Fibroblast of skin of abdomen (primary cell): ENCODE measurements at places on chromosomes 12 and 14.

GRCh38 chr12:32270818-32271710 lies 128.3 kb upstream of the FGD4 start:
- peak; percentile 48 for DNase-seq

- no peak for DNase-seq
Measured at GRCh38 chr12:128476266-128476665, 209.3 kb downstream of the TMEM132C start.

GRCh38 chr12:95182868-95183415 lies 34.3 kb downstream of the FGD6 start:
- DNase-seq = peak; percentile 80

DNA sequence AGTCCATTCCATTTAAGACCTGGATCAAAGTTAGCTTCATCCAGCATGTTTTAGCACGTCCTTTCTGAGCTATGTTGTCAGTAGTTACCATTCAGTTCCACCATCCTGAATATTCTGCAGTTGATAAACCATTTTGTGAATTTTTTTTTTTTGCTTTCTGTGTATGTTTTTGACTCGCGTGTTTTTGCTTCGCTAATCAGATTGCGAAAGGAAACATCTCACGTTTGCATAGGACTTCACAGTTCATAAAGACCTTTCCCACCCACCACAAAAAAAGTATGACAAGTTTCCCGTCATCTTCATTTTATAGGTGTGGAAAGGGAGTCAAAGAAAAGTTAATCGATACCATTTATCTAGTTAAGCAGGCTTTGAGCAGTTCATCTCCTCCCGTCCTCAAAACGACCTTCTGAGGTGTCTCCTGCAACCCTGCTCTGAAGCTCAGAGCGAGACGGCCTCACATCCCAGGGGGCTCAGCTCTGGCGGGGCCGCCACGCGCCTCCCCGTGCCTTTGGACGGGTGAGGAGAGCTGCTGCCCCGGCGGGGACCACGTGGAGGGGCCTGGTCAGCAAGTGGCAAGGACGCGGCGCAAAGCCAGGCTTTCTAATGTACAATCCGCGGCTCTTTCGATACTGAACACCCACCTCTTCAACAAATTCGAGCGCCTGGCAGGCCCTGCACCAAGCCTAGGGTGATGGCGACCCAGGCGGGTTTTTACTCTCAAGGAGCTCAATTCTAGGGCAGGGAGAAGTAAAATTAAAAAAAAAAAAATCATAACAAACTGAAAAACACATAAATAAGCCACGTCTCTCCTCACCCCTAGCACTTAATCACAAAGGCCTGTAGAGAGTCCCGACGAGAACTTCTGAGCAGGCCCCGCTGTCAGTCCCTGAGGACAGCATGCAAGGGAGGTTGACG lies 988 bp upstream of the TMEM263 start:
- DNase-seq = peak; percentile 36

GRCh38 chr12:26246483-26247164 lies 51.3 kb downstream of the SSPN start:
- DNase-seq = no peak

DNA sequence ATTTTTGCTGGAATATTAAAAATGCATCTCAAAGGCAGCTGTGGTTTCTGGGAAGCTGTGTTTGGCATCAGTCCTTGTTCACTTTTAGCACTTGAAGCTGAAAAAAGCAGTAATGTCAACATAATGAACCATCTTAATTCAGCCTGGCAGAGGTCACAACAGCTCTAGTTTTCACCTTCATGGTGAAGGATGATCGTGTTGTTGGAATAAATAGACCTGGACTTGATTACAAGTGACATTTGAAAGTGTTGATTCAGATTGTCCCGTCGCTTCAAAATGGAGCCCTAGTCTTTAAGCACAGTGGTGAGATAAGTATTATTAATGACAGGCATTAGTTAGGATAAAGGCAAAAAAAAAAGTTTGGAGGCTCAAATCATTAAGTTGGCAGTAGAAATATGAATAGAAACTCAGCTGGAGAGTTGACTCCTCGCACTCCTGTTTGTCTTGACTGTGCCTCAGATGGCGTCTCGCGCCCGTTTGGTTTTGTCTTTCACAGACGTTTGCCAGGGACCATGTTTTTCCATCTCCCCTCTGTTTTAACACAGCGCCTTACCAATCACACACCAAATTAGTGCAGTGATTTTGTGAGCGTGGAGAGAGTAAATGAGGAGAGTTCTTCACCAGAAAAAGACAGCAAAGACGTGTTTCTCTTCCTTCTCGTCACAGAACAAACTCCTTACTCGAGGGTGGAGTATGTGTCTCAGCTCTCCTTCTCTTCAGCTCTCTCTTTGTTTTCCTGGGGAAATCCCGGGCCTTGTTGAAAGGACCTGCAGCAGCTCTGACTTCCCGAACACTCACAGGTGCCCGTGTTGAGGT lies 53.4 kb upstream of the MMP17 start:
- no peak for DNase-seq

- DNase-seq = peak; percentile 59
Measured at GRCh38 chr12:57214398-57214781, 2.2 kb upstream of the NXPH4 start.

GRCh38 chr12:93766796-93767523 lies 89.8 kb downstream of the CRADD start:
- DNase-seq = peak; percentile 78

DNA sequence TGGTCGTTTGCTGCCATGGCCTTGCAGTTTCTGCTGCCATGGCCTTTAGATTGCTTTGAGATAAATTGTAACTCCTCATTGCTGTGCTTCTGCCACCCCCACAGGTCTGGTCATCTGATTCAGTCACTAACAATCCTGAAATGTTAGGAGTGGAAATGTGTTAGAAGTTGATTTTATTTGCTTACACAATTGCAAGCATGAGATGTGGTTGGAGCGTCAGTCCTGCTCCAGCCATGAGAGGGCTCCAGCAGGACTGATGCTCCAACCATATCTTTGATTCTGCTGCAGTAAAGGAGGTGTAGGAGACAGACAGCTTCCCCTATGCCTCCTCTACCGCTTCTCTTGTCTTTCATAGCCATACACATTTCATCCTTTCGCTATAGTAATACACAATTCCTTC lies 226.8 kb upstream of the RGS6 start:
- no peak for DNase-seq

DNA sequence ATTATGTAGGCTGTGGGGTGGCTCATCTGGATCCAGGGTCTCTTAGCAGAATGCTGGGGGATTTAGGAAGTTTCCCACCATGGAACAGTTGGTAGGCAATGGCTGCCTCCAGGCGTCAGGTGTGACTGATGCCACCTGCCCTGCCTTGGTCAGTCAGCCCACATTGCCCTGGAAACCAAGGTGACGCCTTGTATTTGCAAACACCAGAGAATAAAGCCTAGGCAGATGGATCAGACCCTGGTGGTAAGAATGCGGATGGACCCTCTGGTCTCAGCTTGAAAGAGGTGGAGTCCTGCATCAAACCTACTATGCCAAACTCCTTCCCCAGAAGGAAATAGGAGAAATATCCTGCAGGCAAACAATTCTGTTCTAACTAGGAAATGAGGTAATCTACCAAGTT lies 38.2 kb downstream of the NCKAP5L start:
- DNase-seq = no peak

DNA sequence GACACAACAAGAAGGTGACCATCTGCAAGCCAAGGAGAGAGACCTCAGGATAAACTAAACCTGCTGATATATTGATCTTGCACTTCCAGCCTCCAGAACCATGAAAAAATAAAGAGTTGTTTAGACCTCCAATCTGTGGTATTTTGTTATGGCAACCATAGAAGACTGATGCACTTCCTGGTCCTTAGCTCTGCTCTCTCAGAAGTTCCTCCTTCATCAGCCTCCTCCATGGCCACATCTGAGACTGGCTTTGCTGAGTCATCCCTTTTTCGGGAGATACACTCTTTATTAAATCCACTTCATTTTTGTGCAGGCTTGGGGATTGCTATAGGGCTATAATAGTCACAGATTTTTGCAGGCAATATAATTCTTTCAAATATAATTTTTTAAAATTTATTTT lies 89.6 kb upstream of the ATF7IP start:
- DNase-seq = no peak

DNA sequence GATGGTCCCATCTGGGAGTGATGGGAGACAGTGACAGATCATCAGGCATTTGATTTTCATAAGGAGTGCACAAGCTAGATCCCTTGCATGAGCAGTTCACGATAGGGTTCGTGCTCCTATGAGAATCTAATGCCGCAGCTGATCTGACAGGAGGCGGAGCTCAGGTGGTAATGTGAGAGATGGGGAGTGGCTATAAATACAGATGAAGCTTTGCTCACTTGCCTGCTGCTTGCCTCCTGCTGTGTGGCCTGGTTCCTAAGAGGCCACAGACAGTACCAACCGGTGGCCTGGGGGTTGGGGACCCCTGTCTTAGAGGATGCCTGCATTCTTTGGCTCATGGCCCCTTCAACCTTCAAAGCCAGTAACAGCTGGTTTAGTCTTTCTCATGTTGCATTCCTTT lies 130.3 kb downstream of the PTPN11 start:
- DNase-seq = no peak

- DNase-seq = no peak
Measured at GRCh38 chr12:58041441-58041840, 100.1 kb downstream of the ATP23 start.

DNA sequence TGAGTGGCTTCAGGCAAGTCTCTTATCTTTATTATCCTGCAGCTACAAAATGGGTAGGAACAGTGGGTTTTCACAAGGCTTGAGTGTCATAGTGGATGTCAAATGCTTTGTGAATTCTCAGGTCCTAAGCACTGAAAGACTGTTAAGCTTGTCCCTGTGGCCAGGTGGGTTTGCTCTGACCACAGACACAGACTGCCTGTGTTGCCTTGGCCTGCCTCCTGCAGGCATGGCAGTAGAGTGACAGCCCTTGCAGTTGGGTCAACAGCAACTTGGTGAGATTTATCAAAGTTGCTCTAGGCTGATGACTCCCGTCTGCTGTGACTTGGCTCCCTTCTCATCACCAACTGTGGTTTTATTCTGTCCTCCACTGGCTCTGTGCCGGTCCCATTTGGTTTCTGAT lies 520.0 kb upstream of the CCDC196 start:
- DNase-seq = no peak

GRCh38 chr14:20413744-20414082 lies 412 bp upstream of the TEP1 start:
- DNase-seq = peak; percentile 12

DNA sequence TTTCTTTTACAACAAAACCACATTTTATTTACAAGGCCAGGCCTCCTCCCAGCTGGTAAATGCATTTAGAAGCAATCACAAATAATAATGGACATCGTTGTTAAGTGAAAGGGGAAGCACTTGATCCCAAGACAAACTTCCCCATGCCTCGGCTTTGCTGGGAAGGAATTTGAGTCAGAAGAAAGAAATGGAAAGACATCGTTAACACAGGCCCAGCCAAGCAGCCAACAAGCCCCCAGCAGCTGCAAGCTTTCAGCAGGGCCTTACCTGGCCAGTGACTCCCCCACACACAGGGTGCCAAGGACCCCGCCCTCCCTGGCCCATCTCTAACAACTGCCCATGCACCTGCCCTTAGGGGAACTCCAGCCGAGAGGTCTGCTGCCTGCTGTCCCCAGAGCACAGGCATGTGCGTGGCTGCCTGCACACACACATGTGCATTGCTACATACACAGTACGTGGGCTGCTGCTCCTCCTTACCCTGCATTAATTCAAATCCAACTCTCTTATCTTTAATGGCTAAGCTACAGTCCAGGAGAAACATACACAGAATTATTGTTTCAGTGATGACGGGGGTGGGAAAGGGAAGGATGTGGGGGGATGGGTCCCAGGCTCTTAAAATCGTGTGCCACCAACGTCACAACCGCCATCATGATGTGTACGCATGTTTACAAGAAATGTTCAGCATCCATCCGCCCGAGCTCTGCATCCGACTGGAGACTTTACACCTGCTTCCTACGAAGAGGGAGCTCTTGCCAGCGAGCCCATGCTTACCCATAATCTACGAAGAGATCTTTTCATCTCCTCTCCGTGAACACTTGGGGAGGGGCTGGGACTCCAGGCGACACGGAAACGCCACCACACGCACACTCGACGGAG lies 9.8 kb downstream of the BCL11B start:
- DNase-seq = no peak

DNA sequence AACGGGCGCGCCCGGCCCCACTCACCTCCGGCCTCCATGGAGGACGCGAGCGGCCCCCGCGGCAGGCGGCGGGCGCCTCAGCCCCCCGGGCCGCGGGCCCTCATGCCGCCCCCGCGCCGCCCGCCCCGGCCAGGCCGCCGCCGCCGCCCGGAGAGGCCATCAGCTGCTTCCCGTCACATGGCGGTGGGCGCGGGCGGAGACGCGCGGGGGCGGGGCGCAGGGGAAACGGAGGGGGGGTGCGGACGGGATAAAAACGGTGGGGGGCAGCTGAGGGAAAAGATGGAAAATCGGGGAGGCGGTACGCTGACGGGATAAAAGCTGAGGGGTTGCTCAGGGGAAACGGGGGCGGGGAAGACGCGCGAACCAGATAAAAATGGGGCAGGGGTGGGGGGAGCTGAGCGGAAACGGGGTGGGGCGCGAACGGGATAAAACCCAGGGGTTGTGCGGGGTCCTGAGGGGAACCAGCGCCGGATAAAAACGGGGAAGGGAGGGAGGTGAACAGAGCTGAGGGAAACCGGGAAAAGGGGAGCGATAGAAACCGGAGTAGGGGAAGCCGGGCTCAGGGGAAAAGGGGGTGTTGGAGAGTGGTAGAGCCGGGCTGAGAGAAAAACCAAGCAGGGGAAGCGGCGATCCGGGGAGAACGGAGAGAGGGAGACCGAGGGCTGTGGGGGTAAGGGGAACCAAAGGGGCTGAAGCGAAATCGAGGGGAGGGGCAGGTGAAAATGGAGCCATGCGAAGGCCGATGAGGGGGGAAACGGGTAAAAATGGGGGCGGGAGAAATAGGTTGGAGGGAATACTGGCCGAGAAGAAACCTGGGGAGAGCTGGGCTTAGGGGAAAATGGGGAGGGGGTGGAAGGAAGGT lies at the start of gene WSB2:
TSS of gene WSB2 (minus strand) at position 169 of the 862 bp plus-strand sequence. CDS start at position 38, 131 bp downstream.
- peak; percentile 67 for DNase-seq

DNA sequence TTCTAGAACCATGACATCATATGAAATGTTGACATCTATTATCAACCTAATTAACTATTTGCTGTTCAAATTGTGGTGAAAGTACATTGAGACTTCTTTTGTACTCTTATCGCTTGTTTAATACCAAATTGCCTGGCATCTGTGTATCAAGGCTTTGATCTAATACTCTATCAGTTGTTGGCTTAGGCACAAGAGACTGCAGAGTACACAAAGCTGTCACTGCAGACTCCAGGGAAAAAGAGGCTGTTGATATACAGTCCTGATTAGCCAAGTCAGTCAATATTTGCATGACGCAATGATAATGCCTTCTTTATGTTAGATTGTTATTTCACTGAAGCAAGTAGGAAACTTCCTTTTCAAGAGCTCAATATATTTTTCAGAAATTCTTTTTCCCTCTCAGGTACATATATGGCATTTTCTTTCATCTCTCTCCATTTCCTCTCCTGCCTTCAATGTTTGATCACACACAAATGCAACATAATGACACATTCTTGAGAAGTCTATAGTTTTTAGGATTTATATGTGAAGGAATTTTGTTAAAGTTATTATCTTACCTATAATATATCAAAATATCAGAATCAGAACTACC lies 32.3 kb upstream of the PTCSC3 start:
- DNase-seq = no peak

DNA sequence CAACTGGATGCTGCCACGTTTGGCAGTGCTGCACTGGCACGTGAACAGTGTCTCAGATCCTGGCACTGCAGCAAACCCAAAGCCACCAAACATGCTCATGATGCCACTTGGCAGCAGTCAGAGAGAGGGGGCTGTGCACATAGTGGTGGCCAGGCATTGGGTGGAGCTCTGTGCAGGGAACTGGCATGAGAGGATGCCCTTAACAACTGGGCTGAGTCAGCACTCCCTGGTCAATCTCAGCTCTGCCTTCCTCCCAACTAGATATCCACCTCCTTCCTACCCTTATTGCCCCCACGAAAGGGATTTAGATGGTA lies 37.0 kb downstream of the ZFHX2 start:
- no peak for DNase-seq
